ENCODE measurements at places on chromosomes 4 and X. TPM values are rescaled to one million over a fixed set of nuclear protein-coding genes. Genes with fewer than 3 reads are reported as not detected.

Gene CPLX1
- 2.5 TPM for total RNA-seq

Gene TNMD
- total RNA-seq, result not detected

Gene HNRNPH2
- total RNA-seq, result 68.2 TPM

Gene GPRASP3
- 48.5 TPM for total RNA-seq

Gene CFP
- total RNA-seq, result 1.3 TPM

Gene ACSL1
- total RNA-seq, result 26.0 TPM

Gene PAGE2
- not detected for total RNA-seq

Gene PCSK1N
- total RNA-seq, result 63.5 TPM

Gene MSX1
- 0.63 TPM for total RNA-seq

Gene HEPH
- total RNA-seq, result 4.7 TPM

Gene EREG
- total RNA-seq, result not detected

Gene ZFP42
- total RNA-seq, result not detected

Gene TEC
- 4.7 TPM for total RNA-seq

Gene UBE2D3
- total RNA-seq, result 292 TPM

Gene F8A2
- not detected for total RNA-seq

Gene HSD17B13
- total RNA-seq, result 0.94 TPM

Gene WDR17
- 78.6 TPM for total RNA-seq

Gene CFI
- 1.6 TPM for total RNA-seq

Gene MTNR1A
- 0.63 TPM for total RNA-seq
